ENCODE measurements at places on chromosomes 7 and 10.

DNA sequence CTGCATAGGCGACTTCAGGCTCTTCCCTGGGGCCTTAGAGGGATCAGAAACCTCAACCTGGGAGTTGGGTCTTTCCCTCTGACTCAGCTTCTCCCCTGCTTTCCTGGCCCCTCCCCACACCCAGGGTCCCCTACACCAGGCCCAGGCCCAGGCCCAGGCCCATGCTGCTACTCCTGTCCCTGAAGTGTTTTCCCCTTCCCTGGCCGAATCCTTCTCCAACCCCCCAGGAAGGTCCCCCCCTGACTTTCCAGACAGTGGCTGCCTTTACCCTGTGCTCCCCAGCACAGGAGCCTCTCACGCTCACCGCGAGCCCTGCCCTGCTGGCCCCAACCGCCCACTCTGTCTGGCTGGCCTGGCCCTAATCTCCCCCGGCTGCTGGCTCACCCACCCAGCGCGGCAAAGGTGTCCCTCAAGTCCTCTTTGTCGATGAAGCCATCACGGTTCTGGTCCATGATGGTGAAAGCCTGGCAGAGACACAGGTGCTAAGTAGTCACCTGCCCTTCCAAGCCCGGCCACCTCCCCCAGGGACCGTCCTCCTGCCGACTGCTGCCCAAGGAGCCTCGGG lies 6.4 kb downstream of the MYL10 start:
- DNase-seq: no peak

DNA sequence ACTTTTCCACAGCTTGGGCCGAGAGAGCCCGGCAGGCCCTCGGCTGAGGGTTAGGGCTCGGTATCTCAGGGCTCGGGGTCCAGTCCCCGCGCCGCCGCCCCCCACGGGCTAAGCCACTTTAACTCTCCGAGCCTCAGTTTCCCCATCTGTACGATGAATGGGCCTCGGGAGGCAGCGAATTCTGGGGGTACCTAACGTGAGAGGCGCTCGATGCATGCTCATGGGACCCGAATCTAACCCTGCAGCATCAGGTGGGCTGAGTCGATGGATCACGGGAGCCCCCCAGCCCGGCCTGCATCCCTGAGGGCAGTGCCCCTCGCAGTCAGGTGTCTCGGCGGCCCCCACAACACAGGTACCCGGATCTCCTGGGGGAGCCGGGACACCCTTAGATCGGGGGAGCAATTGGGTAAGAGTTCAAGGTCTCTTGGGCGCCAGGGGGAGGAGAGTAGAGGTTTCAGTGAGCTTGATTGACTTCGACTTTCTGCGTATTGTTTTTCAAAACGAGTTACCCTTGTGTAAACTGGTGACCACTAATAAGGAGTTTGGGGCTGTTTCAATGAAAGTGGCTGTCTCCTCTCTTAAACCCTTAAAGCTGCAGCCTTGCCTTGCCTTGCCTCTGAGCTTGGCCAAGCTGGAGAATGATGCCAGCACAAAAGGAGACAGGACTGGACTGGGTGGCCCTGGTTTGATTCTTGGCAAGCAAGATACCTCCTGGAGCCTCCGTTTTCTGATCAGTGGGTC lies 631 bp downstream of the POR start:
- peak; percentile 48 for DNase-seq

DNA sequence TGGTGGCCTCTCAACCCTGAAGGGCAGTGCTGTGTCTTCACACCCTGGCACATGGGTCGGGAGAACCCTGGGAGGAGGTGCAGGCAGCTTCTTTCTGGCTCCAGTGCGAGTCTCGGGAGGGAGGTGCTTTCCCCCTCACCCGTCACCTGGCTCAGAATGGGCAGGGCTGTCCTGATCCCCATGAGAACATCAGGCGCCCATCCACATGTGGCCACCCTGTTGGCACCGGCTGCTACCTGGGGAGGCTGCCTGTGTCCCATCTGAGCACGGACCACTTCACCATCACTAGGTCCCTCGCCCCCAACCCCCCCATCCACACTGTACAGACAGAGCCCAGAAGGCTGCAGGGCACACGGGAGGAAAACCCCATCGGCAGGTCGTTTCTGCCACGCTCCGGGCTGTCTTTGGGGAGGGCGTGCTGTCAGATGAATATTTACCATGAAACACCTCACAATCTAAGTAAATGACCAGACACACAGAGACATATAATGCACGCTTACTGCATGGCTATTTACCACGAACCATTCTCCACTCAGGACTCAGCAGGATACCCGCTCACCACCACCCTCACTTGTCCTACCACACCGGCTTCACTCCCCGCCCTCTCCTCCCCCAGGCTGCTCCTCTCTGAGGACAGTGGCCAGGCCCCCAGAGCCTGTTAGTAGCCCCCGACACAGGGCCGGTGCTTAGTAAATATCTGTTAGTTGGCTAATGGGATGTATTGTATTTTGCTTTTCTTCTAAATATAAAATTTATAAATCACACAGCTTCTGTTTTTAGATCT lies 282.2 kb downstream of the DNAJB6 start:
- DNase-seq: no peak

DNA sequence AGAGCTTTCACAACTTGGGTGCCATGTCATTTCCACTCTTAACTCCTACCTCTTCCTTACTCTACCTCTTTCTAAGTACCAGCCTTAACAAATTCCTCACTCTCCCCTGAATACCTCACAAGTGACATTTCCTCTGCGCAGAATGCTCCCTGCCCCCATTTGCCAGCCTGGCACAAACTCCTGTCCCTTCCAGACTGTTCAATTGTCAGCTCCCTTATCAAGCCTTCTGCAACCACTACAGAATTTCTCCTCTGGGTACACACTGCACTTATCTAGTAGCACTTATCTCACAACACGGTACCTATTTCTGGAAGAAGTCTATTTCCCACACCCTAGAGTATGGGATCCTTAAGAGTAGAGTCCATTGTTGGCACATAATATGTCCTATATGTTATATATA lies 39.1 kb upstream of the ANAPC16 start:
- no peak for DNase-seq

DNA sequence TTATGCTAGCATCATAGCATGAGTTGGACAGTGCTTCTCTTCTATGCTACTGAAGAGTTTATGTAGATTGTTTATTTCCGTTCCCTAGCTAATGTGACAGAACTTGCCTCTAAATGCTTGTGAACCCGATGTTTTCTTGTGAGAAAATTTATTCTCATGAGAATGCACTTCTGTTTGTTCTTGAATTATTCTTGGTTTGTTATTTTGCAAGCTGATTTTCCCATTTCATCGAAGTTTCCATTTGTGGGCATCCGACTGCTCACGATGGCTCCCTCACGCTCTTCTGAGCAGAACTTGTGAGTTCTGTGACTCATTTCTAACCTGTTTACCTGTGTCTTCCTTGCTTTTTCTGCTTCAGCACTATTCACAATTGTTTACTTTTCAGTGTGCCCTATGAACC lies 59.9 kb downstream of the WDFY4 start:
- no peak for DNase-seq

DNA sequence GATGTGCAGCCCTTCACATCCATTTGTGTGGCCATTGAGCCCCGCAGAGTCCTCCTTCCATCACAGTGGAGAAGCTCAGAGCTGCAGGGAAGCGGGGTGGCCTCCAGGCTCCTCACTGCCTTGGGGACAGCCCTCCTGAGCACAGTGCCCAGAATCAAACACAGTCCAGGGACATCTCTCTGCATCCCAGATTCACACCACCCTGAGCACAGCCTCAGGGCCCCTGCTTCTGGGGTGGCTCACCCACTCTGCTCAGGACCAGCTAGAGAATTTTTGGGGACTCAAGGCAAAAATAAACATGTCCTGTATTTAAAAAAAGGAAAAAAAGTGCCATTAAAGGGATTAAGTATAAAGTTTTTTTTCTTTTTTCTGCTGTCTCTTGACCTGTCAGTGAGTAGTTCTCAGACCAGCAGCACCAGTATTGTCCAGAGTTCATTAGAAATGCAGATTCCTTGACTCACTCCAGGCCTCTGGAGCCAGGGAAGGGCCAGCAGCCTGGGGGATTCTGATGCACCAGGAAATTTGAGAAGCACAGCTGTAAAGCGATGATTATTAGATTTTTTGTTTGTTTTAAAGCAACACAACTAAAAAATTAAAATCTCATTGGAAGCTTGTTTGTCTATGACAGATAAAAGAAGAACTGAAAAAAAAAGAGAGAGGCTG lies 61.6 kb downstream of the ARHGAP22 start:
- DNase-seq: no peak

GRCh38 chr7:93751421-93751820 lies 139.1 kb downstream of the TFPI2 start:
- no peak for DNase-seq

DNA sequence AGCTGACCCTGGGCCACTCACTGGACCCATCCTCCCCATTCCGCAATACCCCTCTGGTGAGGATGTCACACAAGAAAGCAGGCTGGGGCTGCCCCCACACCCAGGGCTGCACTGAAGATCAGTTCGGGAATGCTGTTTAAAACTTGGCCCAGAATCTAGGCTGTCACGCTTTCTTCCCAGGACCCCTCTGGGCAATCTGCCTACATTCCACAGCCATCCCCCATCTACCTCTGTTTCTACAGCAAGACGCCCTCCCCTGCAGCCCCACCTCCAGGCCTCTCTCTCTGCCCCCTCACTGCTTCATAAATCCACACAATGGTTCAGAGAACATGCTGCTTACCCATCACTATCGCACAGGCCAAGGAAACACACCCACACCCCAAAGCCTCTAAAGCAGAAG lies 36.1 kb downstream of the XPNPEP1 start:
- no peak for DNase-seq

- DNase-seq: no peak
These were observed 14.5 kb upstream of the ZNF273 start for GRCh38 chr7:64888561-64888900.

DNA sequence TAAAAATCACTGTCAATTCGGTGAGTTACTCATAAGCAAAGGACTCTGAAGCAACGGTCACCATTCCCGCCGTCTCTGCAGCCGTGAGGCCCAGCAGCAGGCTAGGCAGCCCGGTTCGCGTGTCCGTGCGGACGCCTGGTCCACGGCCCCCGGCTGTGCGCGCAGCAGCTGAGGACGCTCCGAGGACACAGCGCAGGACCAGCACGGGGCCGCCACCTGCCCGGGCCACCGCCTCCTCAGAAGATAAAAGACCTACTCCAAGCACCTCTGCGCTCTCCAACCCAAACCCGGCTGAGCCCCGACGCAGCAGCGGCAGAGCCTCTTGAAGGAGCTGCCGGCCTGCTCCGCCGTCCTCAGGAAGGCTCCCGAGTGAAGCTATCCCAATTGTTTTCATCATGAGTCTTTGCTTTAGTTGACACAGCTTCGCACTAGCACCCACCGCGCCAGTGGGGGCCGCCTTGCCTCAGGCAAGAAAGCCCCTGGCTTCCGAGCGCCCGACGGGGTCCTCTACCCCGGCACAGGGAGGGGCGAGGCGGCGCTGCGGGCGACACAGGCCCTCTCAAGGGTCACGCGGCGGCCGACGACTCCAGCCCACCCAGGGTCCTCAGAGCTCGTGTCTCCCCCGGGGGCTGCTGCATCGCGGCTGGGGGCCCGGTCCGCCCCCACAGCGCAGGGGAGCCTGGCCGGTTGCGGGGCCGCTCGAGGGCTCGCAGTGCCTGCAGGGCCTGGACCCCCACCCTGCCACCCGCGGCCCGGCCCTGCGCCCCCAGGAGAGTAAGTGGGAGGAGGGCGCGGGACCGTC lies 16.9 kb upstream of the GPR146 start:
- DNase-seq: no peak

- DNase-seq: no peak
These were observed 36.7 kb upstream of the SLIT1 start for GRCh38 chr10:97222326-97222961.

DNA sequence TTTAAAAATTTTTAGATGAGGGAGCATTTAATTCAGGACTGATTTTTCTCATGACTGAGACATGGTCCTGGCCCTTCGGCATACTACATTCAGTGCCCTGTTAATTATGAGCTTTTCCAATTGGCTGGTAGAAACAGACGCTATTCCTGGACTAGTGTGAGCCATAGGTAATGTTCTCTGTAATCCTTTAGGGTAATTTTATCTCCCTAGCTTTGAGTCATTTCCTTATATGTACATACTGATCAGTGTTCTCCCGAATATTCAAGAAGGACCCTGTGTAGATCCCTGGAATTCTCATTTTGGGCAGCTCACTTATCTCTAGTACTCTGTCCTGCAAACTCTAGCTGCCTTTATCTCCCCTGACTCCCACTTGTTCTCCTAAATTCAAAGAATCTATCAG lies 92.6 kb upstream of the NPY start:
- DNase-seq: no peak

DNA sequence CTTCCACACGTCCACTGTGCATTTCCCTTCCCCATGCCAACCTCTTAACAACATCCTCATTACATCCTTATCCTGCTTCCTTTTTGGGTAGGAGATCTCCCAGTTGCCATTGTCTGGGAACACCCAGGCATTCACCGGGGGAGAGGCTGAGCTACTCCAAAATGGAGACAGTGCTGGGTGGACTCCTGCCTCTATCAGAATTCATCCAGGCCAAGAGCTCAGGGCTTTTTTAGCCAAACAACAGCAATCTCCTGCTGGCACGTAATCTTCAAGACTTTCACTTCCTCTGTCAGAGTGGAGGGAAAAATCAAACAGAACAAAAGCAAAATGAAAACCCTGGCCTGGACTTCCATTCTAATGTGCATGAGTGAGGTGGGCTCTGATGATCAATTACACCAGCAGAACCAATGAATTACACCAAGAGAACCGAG lies 245.0 kb downstream of the PRPF18 start:
- DNase-seq: no peak

DNA sequence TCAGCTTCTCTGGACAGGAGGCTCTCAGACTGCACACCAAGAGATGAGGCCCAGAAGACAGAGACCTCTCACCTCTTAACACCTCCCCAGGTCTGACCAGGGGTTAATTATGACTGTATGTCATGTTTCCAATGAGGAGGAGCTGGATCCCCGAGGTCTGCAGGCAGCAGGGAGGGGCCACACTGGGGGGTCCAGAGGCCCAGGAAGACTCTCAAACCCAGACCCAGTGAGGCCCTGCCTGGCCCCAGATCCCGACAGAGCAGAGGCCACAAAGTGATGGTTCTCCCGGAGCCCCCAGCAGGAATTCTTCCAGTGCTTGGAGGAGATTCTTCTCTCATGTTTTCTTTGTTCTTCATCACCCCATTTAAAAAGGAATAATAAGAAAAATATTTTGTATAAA lies 28.8 kb downstream of the PTPRN2 start:
- no peak for DNase-seq

All from naive thymus-derived CD8-positive, alpha-beta T cell (primary cell).